Astrocyte of the cerebellum (primary cell): ENCODE measurements at places on chromosomes 13 and 19.

DNA sequence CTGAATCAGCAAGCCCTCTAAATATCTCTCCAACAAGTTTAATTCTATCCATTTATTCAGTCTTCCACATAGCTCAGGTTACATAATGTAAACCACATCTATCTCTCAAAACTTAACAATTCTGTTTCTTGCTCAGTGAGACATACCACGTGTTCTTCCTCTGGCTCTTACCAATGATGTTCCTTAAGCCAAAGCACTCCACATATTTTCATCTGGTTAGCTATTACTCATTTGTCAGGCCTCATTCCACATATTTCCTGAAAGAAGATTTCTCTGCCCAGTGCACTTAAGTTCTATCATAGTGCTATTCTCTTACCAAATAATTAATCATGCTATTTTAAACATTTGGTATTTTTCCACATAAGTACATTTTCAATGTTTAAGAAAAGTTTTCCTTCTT lies 403.3 kb upstream of the ATXN8OS start:
- DNase-seq: peak; percentile 79

- no peak for DNase-seq
Measured at GRCh38 chr19:17255150-17255621, 9.4 kb downstream of the USHBP1 start.

DNA sequence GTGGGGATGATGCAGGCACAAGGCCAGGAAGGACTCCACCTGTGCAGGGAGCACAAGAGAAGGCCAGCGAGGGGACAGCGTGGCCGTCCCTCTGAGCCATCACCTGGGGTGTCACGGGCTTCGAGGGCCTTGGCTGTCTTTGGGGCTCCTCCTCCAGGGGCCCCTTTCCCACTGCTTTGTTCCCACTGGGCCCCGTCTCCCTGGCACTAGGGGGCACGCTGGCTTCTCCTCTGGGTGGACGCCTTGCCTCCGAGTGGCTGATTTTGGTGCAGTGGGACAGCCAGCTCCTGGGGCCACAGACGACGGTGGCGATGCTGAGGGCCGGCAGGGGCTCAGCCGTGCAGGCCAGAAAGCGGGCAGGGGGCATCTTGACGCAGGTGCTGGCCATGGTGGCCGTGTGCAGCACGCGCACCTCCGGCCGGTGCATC lies 43.2 kb upstream of the GRTP1 start:
- no peak for DNase-seq

DNA sequence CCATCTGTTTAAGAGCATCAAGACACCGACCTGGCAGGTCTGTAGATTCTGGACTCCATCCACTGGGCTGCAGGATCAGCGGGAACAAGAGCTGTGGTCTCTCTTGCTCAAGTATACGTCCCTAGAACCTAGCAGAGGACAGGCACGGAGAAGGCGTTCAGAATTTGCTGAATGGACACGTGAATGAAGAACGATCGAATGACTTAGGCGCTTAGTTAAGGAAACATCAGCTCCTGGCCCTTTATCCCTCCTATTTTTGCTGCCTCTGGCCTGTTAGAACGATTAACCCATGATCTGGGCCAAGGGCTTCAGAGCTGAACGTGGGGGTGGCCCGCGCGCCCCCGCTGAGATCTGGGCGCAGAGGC lies 953 bp downstream of the DZIP1 start:
- DNase-seq: no peak

GRCh38 chr13:95749545-95749944 lies 72.6 kb downstream of the DNAJC3 start:
- DNase-seq: no peak

- DNase-seq: no peak
Measured at GRCh38 chr19:5492635-5493409, 37.6 kb downstream of the ZNRF4 start.

DNA sequence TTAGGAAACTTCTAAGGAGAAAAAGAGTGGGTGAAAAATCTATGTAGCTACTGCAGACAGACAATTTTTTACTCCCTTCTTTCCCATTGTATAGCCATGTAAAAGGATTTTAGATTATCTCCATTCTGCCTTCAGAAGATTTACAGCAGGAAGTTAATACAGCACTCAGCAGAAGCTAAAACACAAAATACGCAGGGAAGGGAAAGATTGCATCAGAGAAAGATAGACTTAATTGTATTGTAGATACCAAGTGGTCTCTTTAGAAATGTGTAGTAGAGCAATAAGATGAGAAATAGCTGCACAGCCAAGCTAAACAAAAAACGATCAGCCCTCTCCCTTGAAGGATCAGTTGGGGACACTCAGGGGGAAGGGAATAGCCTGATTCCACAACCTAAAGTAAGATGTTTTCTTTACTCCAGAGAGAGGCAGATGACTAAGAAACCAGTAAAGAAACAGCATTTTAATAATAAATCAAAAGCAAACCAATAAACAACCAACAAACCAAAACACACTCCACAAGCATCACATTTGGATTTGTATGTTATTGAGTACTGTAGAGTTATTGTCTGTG lies 236.7 kb upstream of the SLITRK1 start:
- DNase-seq: no peak

DNA sequence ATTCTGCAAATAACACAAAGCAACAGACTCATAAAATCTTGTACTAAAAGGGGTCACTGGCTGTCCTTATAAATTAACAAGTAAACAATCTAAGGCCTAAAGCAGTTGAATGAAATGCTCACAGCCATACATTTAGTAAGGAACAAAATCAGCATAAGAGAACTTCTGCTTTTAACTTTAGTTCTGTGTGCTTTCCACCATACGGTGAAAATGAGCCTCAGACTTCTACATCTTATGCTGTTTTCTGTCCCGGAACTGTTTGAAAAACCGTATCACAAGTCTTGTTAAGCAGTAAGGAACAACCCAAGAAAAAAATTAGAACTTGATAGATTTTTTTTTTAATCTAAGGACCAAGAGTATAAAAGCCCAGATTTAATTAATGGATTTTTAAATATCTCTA lies 549.1 kb upstream of the MIR17HG start:
- DNase-seq: no peak

DNA sequence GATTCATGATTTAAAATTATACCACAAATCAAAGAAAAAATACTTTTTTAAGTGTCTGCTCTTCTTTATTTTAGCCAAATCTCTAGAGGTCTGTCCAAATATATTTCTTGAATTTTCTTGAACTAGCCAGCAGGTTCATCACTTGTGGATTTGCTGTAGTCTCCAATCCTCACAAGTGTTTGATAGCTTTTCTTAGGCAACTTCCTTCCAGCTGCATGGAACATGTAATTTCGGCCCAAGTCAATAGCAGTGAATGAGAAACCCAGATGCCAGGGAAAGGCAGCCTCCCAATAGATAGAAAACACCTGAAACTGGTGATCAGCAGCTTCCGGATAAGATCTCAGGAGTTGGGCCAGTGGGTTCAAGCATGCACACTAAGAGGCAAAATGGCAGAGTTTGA lies 15.6 kb upstream of the RNASEH2B start:
- no peak for DNase-seq

DNA sequence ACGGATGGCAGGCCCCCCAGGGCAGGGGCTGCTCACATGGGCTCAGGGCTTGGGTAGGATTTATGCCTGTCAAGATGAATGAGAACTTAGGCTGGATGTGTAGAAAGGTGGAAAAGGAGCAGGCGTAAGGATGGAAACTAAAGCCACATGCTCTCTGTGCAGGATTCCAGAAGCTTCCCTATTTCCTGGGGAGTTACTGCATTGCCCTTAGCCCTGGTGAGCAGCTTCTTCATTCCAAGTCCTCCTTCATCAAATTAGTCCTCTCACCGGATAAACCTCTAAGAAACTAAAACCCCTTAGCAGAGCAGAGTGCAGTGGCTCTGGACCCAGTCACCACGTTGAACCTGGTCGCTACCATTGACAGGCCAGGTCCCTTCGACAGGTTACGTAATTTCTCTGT lies 7.4 kb downstream of the ATP12A start:
- no peak for DNase-seq

- no peak for DNase-seq
Measured at GRCh38 chr13:109465148-109465547, 321.2 kb downstream of the IRS2 start.

DNA sequence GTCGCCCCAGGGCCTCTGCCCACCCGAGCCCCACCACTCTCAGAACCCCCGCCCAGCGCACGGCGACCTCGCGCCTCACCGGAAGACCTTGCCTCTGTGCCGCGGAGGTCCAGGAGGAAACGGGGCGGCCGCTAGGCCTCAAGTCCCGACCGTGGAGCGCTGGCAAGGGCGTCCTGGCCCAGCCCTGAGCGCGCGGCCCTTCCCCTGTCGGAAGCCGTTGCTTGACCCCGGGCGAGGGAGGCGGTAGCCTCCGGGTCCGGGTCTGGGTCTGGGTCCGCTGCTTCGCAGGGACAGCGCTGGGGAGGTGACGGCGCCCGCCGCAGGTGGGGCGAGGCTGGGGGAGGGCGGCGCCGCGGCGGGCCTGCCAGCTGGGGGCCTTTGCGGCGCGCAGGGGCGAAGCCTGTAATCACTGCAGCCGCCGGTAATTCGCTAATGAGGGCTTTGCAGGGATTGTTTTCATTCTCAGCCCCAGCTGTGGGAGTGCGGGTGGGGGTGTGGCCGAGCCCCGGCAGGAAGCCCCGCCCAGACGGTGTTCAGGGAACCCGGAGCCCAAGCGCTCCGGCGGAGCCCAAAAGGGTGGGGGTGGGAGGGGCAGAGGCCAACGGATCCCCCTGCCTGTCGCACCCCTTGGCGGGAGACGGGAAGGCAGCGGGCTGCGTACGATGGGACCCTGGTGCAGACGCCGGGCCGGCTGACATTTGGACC lies 8.6 kb downstream of the C19orf25 start:
- no peak for DNase-seq

DNA sequence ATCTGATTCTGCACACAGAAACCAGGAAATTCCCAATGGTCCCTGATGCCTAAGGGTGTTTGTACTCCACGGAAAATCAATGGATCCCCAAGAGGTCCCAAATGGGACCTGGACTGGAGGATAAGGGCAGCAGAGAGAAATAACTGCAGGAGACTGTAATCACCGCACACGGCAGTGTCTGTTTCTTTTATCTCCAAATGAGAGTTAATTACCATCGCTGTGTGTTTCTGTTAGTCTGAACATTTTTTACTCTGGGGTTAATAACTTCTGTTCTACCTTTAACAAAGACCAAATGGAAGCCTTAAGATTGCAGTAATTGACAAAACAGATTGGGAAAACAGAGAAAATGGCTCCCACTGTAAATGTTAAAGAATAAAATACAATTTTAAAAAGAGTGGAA lies 320.9 kb downstream of the DCLK1 start:
- no peak for DNase-seq

DNA sequence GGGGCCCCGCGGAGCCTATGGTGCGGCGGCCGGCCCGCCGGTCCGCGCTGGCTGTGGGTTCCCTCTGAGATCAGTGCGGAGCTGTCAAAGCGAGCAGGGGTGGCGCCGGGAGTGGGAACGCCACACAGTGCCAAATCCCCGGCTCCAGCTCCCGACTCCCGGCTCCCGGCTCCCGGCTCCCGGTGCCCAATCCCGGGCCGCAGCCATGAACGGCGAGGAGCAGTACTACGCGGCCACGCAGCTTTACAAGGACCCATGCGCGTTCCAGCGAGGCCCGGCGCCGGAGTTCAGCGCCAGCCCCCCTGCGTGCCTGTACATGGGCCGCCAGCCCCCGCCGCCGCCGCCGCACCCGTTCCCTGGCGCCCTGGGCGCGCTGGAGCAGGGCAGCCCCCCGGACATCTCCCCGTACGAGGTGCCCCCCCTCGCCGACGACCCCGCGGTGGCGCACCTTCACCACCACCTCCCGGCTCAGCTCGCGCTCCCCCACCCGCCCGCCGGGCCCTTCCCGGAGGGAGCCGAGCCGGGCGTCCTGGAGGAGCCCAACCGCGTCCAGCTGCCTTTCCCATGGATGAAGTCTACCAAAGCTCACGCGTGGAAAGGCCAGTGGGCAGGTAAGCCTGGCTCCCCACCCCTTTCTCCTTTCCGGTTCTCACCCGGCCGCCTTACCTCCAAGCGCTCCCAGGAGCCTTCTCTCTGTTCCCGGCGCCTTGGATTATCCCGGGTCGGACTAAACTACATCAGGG lies at the start of gene PDX1:
Gene PDX1 (plus strand): TSS at position 67 of the 743 bp plus-strand sequence. CDS start 139 bp downstream, at position 206.
- DNase-seq: no peak

GRCh38 chr13:31068119-31068423 lies 93.6 kb downstream of the HSPH1 start:
- no peak for DNase-seq

DNA sequence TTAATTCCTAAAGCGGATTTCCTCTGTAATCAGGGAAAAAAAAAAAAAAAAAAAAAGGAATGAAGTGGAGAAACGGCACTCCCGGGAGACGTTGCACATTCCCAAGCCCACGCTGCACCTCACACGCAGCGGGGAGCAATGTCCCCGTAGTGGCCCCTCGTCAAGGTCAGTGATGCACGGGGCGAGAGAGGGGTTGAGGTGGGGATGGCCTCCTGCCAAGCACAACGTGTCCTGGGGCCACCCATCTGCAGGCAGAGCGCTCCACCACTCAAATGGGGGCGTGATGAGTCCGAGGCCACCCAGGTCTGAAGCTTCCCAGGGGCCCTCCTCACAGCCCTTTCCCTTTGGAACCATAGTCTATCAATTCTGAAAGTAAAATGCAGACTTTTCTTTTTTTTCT lies 15.1 kb downstream of the PLK5 start:
- DNase-seq: no peak

DNA sequence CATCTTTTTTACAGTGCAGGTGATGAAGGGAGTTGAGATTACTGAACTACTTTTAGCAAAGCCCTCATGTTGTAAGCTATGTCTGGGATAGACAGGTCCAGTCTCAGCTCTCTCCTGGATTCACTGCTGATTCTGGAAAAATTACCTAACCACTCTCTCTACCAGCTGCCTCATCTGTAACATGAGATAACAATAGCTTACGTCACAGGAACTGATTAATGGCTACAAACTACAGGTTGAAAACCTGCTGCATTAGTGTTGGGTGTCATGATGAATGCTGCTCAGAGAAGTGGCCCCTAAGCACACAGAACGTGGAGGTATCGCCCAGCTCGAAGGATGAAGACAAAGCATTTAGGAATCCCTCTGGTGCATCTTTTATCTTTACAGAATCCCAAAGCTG lies 277.8 kb downstream of the ABCC4 start:
- no peak for DNase-seq

DNA sequence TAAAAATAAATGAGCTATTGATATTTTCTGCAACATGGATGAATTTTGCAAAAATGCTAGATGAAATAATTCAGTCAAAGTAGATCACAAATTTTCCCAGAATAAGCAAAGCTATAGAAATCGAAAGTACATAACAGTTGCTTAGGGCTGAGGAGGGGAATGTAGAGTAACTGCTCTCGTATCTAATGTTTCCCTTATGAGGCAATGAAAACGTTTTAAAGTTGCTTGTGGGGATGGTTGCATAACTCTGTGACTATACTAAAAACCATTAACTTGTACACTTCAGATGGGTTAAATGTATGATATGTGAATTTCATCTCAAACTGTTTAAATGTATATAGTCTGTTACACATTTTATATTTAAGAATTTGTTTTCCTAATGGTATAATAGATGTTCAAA lies 231.7 kb downstream of the GGACT start:
- no peak for DNase-seq

DNA sequence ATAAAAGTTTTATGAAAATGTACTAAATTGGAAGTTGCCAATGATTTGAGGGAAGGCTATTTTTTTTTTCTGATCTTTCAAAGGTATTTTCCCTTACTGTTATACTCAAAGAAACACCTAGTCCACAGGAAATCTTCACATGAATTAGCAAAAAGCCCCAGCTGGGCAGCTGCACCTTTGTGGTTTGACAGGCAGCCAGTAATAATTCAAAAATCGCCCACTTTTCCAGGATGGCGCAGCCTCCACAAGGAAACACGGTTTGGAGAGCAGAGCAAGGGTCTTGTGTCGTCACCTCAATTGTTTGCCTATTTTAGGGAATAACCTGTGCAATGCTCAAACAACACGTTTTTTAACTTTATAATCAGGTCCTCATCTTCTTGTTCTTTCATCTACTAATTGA lies 324.9 kb upstream of the GPC6 start:
- no peak for DNase-seq

- no peak for DNase-seq
Measured at GRCh38 chr13:73960474-73960873, 173.7 kb downstream of the KLF12 start.
